Immature natural killer cell (primary cell): ENCODE measurements at places on chromosomes 16 and 17.

GRCh38 chr16:23125277-23125676 is 24.0 kb downstream of the USP31 start:
- DNase-seq = no peak

GRCh38 chr17:535198-535597 is 179.4 kb downstream of the VPS53 start:
- no peak for DNase-seq

DNA sequence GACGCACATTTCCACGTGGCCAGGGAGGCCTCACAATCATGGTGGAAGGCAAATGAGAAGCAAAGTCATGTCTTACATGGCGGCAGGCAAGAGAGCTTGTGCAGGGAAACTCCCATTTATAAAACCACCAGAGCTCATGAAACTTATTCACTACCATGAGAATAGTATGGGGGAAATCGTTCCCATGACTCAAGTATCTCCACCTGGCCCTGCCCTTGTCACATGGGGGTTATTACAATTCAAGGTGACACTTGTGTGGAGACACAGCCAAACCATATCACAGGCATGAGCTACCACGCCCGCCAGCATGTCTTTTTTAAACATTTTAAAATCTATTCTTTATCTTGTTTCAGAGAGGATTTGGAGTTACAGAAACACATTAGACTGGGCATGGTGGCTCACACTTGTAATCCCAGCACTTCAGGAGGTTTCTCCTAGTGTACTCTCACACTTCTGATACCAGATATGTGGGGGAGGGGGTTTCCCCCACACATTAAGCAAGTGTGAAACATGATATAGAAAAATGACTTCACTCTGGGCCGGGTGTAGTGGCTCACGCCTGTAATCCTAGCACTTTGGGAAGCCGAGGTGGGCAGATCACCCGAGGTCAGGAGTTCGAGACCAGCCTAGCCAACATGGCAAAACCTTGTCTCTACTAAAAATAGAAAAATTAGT is 5.6 kb upstream of the ATMIN start:
- no peak for DNase-seq

GRCh38 chr16:46908540-46909372 is 24.6 kb downstream of the GPT2 start:
- peak; percentile 56 for DNase-seq

- DNase-seq = no peak
Observed at GRCh38 chr17:61396586-61397085, 3.0 kb upstream of the TBX2 start.

- no peak for DNase-seq
Observed at GRCh38 chr16:25109643-25110042, 1.9 kb upstream of the LCMT1 start.

DNA sequence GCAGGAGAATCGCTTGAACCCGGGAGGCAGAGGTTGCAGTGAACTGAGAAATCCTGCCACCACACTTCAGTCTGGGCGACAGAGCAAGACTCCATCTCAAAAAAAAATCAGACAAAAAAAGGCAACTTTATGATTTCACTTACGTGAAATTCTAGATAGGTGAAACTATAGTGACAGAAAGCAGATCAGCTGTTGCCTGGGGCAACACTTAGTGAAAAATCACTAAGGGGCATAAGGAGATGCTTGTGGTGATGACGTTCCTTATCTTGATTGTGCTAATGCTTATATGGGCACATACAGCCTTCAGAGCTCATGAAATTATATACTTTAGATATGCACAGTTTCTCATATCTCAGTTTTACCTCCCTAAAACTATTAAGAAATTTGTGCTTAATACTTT is 41.6 kb upstream of the SLC5A10 start:
- no peak for DNase-seq

DNA sequence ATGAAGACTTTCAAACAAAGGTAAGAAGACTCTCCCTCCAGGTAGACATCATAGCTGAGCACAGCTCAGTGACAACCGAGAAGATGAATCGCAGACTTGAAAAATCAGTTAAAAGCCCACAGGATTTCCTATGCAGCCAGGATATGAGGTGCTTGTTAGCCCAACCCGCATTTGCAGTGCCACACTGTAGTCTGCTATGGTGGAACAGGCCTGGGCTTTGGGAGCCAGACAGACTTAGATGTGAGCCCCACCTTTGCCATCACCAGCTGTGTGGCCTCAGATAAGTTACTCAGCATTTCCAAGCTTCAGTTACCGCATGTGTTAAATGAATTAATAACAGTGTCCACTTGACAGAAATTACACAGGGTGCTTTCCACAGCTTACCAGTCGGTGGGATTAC is 204.4 kb upstream of the HS3ST3A1 start:
- no peak for DNase-seq

- DNase-seq = no peak
Observed at GRCh38 chr16:15770107-15770506, 86.7 kb downstream of the MYH11 start.

DNA sequence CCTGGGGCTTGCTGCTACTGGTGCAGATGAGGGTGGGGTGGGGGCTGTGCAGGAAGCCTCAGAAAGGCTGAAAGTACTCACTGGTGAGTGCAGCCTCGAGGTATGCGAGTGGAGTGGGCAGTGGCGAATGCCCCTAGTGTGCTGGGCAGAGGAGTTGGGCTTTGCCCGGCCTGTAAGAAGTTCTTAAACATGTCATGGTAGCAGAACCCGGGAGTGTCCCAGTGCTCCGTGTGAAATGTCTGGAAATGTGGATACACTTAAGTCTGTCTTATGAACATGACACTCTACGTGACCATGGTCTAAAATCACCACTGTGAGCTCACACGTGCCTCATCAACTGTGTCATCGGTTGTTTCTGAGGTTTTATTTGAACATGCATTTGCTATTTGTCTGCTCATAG is 1.7 kb downstream of the SMTNL2 start:
- DNase-seq = no peak

DNA sequence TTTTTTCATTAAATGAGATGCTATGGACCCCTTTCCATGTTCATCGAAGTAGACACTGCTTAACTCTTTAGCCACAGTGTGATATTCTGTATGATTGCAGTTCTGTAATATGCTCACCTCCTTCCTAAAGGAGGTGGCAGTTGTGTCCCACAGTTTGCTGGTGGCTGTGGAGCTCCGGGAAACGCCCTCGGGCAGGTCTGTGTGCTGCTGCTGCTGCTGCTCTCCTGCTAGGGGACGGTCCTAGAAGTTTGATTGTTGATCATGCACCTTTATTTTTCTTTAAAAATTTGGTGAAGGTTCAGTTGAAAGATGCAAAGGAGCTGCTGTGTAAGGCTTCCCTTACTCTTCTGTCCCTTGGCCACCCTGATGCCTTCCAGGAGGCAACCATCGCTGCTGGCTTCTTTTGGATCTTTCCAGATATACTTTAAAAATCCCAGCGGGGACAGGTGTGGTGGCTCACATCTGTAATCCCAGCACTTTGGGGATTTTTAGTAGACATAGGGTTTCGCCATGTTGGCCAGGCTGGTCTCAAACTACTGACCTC is 8.4 kb upstream of the CLEC18A start:
- no peak for DNase-seq

DNA sequence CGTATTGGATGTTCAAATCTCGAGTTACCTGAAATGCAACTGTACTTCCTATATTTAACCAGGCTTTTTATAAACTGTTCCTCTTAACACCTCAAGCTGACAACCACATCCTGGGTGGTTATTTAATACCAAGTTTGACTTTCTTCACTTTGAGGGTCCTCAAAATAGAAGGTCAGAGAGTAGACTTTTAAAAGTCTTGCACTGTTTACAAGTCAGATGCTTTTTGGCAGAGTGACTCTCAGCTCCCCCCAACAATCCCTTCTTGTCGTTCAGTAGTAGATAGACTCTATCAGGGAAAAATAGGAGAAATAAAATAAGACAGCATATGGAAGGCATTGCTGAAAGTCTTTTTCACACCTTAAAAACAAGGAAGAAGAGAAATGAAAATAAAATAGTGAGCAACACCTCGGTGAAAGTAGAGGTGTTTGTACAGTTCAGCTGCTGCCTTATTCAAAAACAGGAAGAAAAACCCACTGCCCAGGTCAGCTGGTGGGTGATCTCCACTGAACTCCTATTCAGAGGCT is 650.4 kb downstream of the WWOX start:
- peak; percentile 30 for DNase-seq

GRCh38 chr16:14301169-14302030 is 230.3 kb downstream of the MRTFB start:
- DNase-seq = no peak

- peak; percentile 48 for DNase-seq
Observed at GRCh38 chr17:78122216-78122930, 6.2 kb downstream of the TMC6 start.

DNA sequence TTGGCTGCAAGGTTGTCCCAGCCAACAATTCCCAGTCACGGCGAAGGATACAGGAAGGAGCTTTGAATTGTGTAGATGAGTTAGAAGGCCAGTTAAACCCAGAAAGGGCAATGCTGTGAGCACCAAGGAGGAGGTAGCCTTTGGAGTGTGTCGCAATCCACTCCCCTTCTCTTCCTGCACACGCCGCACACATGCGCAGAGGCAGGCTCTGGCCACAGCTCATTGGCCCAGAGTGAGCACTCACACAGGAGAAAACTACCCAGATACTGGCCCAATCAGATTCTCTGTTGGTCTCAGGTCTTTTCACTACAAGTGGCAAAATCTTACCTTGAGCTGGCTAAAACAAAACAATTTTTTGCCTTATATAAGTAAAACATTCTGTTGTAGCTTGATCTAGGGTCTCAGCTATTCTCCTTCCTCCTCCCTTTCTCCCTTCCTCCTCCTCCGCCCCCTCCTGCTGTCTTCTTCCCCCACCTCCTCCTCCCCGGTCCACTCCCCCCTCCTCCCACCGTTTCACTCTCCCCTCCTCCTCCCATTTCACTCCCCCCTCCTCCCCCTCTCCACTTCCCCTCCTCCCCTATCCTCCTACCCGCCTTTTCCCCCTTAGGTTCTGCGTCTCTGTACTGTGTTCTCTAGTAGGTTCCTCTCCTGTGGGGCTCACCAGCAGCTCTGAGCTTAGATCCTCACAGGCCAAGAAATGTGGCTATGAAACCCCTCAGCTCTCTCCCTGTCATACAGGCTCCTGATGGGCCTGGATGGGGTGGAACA is 344.9 kb downstream of the CPPED1 start:
- DNase-seq = peak; percentile 37

GRCh38 chr16:49399594-49400364 is 26.2 kb downstream of the C16orf78 start:
- no peak for DNase-seq

- DNase-seq = peak; percentile 76
Observed at GRCh38 chr17:40068917-40069750, 6.4 kb downstream of the THRA start.

GRCh38 chr16:85203462-85203813 is 91.2 kb upstream of the CIBAR2 start:
- DNase-seq = no peak

GRCh38 chr17:55410722-55411462 is 10.7 kb downstream of the MMD start:
- no peak for DNase-seq

- DNase-seq = no peak
Observed at GRCh38 chr17:74497471-74497870, 31.0 kb downstream of the CD300A start.

GRCh38 chr17:48121923-48122664 is 14.5 kb downstream of the SNX11 start:
- DNase-seq = no peak

DNA sequence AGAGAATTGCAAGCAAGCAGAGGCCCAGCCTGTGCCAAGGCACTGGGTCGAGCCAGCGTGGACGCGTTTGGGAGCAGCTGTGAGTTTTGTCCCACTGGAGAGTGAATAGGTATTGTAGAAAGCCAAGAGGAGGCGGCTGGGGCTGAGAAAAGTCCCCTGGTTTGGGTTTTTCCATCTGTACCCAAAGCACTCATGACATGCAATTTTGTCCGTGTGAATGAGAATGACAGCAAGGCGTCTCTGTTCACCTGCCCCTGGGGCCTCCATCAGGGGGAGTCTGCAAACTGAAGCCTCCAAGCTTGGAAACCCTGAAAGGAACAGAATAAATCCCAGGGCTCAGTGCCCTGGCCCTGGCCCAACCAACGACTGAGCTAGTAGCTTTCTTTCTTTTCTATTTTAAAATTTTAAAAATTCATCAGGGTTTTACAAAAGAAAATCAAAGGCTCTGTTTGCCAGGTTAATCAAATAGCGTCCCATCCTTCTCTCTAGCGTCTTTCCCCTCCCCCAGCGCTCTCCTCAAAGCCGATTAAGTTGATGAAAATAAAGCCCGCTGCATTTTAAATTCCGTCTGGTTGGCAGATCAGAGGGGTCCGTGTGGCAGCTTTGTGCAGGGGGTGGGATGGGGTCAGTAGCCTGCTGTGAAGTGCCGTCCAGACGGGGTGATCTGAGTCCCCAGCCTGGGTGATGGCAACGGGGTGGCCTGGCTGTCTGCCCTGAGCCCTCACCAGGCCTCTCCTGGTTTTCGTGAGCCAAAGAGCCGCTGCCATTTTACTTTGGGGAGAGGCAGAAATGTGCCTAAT is 171.0 kb downstream of the KATNIP start:
- DNase-seq = no peak

DNA sequence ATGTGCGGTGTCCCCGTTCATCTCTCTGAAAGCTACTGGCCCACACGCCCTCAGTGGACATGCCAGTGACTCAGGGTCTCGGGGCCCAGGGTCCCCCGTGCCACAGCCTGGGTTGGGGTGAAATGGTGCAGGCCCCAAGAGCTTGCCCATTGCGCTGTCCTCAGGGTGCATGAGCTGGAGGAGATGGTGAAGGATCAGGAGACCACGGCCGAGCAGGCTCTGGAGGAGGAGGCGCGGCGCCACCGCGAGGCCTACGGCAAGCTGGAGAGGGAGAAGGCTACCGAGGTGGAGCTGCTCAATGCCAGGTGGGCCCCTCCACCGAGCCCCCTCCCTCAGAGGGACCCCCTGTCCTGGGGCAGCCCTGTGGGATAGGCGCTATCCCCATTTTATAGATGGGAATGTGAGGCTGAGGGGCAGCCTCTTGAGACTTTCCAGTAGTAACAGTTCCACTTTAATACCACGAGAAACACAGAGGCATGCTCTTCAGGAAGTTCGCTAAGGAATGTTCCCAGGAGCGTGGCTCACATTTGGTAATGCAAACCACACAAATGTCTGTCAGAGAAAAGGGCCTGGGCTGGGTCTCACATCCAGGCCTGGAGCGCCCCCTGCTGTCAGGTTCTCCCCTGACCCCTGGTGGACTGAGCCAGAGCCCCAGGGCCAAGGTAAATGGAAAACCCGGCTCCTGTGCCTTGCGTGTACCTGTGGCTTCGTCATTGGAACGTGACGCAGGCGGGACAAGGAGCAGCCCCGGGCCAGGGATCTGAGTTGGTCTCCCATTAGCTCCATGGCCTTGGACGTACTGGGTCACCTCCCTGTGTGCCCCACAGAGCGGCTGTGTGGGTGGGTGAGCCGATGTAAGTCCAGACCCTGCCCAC is 133.7 kb downstream of the RAB11FIP4 start:
- DNase-seq = peak; percentile 78
